Inflammatory macrophage treated with lipopolysaccharide for 1 hour (primary cell): ENCODE measurements at places on chromosomes 2 and 18.

DNA sequence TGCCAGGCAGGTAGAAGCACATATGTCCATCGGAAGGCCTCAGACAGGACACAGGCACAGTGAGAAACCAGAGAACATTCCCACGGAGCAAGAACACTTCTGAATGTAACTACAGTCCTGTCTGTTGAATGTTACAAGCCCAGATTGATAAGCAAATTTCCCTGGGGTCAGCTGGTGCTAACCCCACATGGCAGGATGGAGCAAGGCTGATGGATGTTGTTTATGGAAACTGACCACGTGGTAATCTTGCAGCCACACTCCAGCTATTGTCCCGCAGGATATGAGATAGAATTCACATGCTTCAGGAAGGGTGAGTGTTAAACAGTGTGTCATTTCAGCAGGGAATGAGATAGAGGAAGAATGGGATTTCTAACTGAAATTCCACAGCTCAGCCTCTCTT lies 138.8 kb upstream of the COPS8 start:
- no peak for DNase-seq

DNA sequence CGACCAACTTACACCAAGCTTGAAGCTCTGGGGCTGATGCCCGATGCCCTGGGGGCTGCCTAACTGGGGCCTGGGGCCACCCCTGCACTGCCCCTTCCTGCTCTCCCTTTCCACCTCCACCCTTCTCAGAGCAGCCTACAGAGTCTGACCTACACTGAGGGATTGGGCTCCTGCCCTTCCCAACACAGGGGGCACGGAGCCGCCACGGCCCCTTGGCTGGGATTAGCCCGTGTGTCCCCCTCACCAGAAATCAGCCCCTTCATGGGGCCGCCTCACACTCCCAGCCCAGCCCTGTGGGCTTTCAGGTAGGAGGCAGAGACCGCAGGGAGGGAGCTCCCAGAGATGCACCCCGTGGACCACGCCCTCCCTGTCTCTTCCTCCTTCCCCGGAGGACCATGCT lies 198.0 kb downstream of the EIPR1 start:
- DNase-seq: no peak

DNA sequence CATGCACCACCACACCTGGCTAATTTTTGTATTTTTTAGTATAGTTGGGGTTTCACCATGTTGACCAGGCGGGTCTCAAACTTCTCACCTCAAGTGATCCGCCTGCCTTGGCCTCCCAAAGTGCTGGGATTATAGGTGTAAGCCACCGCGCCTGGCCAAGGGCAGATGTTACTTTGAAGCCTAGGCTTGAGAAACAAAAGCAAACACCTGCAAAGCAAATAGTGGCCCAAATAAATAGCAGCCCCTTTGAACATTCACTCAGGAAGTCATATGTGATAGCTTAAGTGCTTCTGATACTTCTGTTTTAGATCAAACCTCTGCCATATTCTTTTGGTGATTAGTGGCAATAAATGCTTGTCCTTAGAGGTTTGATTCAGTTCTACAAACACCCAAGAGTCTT lies 404.5 kb upstream of the SMIM21 start:
- DNase-seq: no peak

- DNase-seq: no peak
Observed at GRCh38 chr2:69054431-69054830, 41.5 kb downstream of the ANTXR1 start.

GRCh38 chr2:166388481-166389070 lies 12.8 kb upstream of the SCN9A start:
- no peak for DNase-seq

DNA sequence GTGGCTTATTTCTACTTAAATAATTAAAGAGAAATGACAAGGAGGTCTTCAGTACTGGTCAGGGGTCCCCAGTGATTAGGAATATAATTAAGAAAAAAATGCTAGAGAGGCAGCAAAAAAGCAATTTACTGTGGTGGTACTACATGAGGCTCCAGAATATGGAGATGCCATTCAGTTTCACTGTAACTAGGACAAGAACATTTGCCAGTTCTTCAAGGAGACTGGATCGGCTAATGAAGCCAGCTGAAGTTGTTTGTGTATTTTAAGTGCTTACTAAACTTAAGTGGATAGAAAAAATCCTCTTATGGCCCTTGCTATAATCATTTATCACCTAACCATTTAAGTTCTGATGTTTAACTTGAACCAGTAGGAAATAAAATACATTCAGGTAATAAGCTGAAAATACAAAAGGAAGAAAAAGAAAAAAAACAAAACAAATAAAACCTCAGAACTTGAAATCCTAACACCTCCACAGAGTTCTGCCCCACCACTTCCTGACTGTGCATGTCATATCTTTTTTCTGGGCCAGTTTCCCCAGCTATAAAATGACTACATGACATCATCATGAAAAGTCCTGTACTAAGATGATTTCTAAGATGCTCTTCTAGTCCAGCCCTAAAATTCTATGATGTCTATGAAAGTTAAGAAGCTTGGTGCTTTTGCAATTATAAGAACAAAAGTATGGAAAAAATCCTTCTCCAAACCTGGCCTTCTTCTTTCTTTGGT lies 98.0 kb downstream of the TRABD2A start:
- peak; percentile 6 for DNase-seq

DNA sequence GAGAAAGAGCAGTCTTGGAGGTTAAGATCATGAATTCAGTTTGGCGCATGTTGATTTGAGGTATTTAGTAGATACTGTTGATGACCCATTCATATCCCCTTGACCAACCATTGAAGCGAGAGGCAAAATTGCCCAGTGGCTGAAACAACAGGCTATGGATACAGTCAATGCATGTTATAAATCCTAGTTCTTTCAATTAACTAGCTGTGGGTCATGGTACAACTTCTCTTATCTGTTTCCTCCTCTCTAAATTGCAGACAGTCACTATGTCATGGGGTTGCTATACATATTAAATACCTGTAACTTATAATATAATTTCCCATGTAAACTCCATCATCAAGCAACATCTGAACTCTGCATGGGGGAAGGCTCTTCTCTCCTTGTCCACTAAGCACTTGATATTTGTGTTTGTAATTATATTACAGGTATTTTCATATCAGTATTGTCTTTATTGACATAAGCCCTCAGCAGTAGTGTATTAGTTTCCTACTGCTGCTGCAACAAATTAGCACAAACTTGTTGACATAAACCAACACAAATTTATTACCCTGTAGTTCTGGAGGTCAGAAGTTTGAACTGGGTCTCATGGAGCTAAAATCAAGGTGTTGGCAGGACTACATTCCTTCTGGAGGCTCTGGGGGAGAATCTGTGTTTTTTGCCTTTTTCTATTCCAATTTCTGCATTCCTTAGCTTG lies 61.7 kb upstream of the ACTR3 start:
- no peak for DNase-seq

- no peak for DNase-seq
Observed at GRCh38 chr2:238696786-238697185, 151.1 kb upstream of the TWIST2 start.

GRCh38 chr2:236777408-236777807 lies 207.8 kb downstream of the ACKR3 start:
- DNase-seq: no peak

- DNase-seq: no peak
Observed at GRCh38 chr2:122100346-122100745, 344.9 kb downstream of the TSN start.

DNA sequence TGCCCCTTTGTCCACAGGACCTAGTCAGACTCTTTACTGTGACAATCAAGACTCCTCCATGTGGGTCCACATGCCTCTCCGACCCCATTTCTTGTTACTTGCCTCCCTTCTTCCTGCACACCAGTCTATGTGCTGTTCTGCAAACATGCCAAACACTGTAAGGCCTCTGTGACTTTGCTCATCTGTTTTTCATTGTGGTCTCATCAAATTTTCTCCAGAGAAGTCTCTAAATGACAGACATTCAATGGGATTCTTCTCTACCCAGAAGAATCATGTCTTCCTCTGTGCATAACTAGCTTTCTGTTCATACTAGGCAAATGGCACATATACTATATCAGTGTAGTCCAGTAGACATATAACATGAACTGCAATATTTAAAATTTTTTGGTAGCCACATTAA lies 43.0 kb upstream of the KCNE4 start:
- no peak for DNase-seq

- DNase-seq: no peak
Observed at GRCh38 chr18:37611614-37612279, 46.1 kb upstream of the CELF4 start.

- no peak for DNase-seq
Observed at GRCh38 chr18:76931171-76931570, 108.8 kb downstream of the ZNF236 start.

DNA sequence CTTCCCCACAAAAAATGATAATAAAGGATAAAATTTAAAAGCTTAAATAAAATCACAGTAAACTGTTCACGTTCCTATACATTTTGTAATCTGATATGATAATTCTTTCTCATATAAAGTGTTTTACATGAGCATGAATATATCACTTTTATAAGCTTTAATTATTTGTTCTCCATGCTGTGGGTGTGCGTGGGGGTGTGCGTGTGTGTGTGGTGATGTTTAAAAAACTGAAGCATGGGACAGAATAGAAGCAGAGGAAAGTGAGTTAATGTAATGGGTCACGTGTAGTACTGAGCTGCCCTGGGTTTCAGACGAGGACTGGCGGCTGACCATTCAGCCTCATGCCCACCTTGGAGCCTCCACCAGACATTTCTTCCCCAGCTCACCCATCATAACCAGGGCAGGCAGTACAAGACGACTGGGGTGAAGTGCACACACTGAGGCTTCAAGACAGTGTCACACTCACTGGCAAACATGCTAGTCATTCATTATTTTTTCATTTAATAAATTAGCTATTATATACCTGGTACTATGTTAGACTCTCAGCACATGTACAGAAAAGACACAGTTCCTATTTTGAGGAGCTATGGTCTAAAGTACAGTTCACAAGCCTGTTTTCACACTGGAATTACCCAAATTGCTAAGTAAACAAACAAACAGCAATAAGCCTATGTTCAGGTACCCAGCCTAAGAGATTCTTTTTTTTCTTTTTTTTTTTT lies 97.2 kb upstream of the LPIN2 start:
- DNase-seq: no peak

- DNase-seq: no peak
Observed at GRCh38 chr18:57976230-57976773, 67.7 kb upstream of the NEDD4L start.

DNA sequence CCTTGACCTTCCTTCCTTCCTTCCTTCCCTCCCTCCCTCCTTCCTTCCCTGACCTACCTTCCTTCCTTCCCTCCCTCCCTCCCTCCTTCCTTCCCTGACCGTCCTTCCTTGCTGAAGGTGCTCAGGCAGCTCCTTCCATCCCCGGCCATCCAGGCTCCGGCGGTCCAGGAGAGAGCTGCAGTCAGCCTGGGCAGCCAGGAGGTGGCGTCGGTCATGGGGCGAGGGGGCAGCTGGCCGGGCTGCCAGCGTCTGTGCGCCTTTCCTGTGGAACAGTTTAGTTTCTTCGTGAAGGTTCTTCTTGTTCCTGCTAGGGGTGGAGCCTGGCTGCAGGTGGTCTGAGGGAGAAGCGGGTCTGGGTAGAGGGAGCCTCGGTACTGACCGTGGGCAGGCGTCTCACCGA lies 15.7 kb downstream of the GPR35 start:
- peak; percentile 55 for DNase-seq

GRCh38 chr2:88489181-88489580 lies 36.7 kb upstream of the FOXI3 start:
- DNase-seq: no peak

DNA sequence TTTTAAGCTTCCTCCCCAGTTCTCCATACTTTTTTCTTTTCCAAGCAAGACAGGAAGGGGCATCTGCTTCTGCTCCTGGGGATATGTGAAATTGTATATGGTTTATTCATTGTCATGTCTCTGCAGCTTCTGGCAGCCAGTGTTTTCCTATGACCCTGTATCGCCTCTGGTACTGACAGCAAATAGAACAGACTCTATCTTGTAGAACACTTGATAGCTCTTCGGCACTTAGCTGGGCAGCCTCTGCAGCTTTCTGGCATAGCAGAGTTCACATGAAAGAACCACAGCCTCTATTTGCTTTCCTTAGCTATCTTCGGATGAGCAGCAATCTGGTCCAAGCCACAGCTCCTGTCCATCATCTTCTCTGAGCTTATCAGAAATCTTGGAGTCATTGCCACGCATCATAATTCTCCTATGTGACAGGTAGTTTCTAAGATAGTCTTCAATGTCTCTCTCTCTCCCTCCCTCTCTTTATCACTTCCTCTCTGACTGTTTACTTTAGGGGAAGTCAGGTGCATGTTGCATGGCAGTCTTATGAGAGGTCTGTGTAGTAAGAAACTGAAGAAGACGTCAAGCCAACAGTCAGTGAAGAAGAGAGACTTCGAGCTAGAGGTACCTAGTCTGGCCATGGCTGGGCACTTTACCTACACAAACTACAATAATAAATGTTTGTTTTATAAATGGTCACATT lies 627.7 kb upstream of the CDH2 start:
- no peak for DNase-seq

DNA sequence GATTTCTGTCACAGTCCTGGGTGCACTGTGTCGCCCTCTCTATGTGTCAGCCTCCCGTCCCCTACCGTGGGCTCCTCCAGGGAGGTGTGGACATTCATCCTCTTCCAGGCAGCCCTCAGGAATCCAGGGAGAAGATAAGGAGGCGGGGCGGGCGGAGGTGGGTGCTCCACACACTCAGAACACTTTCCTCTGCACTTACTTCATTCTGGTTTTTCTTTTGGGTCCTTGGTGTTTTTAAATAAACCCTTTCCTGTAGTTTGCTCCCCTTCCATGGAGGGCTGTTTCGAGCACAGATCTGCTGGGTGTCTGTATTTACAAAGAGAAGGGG lies 183.9 kb downstream of the FAM210A start:
- DNase-seq: no peak

DNA sequence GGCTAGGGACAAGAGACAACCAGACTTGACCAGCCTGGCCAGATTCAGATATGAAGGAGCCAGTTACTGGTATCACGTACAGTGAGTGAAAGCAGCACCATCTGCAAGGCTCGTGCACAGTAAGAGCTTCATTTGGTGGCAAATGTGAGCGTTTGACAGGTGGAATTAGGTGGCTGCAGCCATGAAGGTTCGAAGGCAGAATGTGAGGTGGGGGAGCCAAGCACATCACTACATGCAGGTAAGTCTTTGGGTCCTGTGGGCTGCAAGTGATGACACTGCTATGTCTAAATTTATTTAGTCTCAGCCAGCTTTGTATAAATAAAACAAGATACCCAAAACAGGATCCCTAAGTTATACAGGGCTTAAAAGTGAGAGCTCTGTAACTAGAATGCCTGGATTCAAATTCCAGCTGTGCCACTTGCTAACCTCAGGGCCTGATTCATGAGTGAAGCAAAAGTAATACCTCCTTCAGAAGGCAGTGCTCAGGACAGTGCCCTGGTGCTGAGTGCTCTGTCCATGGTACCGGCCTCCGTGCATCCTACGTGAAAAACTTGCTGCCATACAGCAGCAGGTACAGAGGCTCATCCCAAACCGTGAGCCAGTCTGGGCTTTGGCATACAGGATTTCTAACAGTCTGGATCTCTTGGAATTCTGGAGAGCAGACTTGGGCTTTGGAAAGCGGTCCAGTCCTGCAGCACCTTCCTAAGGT lies 18.6 kb downstream of the DDX18 start:
- DNase-seq: no peak

- no peak for DNase-seq
Observed at GRCh38 chr2:234980451-234981187, 28.8 kb downstream of the SH3BP4 start.

GRCh38 chr18:46301081-46301480 lies 196.9 kb downstream of the HAUS1 start:
- DNase-seq: no peak

- no peak for DNase-seq
Observed at GRCh38 chr2:18900691-18901141, 311.3 kb upstream of the NT5C1B start.
